Fibroblast of skin of abdomen (primary cell): ENCODE measurements at places on chromosomes 5 and 9.

DNA sequence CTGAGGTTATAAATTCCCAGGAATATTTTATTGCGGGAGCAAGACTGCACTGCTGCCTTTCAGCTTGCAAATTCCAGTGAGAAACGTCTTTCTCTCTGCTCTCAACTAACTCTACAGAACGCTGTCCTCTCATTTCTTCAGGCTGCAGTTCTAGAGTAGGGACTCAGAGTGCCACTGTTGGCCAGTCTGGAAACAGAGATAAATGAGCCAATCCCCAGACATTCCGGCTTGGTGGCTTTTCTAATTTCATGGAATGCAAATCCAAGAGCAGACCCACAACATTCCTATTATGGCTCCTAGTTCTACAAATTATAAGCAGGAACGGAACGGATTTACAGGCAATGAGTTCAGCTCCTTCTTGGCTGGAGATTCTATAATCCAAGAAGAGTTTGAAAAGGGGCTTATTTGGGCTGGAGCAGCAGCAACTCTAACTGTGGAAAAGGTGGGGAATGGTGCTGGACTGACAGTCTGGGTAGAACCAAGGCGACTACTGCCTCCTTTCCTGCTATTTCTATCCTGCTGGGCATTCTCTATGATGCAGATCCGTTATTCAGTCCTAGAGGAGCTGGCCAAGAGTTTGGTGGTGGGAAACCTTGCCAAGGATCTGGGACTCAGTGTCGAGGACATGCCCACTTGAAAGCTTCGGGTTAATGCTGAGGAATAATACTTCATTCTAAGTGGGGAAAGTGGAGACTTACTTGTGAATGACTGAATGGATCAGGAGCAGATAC is 9.3 kb downstream of the PCDHGA12 start:
- DNase-seq = peak; percentile 47

GRCh38 chr5:78288246-78288645 is 6.3 kb downstream of the AP3B1 start:
- no peak for DNase-seq

- no peak for DNase-seq
Measured at GRCh38 chr9:23644326-23644725, 181.7 kb downstream of the ELAVL2 start.

GRCh38 chr9:131306397-131307004 is 17.0 kb downstream of the PLPP7 start:
- DNase-seq = peak; percentile 33

GRCh38 chr5:95957561-95958203 is 4.0 kb downstream of the ELL2 start:
- no peak for DNase-seq

DNA sequence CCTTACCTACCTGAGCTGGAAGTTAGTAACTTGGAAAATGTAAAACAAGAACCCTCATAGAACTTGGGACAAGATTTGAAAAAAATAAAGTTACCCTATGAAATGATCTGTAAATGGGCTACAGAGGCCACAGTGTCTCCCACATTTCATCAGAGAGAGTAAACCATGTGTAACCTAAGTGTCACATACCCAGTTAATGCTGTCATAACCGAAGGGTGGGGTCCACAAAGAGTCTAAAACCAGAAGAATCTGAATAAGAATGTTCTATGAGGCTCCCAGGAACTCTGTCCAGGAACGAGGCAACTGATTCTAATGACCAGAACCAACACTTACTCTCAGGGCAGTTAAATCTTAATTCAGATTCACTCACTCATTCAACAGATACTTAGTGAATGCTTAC is 1.0 kb upstream of the FAM13B start:
- DNase-seq = peak; percentile 75

DNA sequence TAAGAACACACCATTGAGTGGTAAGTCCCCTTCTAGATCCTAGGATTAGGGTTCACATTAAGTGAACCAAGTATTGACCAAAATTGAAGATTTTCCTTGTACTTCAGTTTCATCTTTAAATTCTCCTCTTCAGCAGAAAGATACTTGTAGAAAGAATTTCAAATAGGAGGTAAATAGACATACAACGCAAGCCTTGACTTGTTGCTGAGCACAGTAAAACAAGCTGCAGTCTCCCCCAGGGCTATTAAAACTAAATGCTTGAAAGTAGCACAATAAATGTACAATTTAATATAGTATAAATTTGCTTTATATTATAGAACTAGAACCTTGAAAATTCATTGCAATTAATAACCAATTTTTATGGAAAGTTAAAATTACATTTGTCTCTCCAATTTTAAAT is 170.1 kb upstream of the TARS1 start:
- DNase-seq = no peak

- DNase-seq = no peak
Measured at GRCh38 chr9:74974558-74974957, 21.8 kb upstream of the C9orf40 start.

DNA sequence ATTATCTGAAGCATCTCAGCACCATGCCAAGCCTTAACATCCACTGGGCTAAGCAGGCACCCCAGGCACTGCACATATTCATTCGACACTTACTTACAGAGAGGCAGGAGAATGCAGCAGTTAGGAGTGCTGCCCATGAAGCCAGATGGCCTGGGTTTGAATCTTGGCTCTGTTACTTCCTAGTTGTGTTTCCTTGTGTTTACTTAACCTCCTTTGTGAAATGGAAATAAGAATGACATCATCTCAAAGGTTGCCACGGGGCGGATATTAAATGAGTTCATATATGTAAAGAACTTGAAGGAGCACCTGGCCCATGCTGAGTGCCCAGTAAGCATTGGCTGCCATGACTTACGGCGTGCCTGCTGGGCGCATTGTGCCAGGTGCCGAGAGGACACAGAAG is 565.2 kb downstream of the CDK5RAP2 start:
- no peak for DNase-seq

DNA sequence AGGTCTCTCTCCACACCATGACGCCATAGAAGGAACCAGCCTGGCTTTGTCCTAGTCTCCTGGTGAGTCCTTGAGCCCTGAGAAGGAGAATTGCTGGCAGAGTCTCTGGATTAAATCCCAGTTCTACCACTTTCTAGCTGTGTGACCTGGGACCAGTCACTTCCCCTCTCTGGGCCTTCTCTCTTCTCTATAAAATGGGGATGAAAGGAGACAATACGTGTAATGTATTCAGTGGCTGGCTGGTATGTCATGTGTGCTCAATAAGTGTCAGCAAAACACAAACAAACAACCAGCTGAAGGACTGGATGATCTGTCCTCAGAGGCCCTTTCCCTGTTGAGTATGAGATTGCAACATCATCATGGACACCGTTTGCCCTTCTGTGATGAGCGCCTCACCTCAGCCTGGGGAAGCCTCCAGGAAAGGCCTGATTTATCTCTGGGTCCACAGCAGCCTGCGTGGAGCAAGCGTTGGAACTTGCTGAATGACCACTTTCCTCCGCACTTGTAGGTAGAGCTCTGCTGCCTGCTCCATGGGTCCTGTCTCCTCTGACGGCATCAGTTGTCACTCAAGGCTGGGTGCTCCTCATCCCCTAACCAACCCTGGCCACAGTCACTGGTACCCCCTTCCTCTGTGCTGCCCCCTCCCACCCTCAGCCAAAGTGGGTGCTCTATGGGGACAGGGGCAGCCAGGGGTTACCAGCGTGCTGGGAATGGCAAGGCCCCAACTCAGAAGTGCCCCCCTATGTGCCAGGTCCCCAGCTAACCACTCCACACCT is 3.6 kb upstream of the NR5A1 start:
- DNase-seq = no peak

DNA sequence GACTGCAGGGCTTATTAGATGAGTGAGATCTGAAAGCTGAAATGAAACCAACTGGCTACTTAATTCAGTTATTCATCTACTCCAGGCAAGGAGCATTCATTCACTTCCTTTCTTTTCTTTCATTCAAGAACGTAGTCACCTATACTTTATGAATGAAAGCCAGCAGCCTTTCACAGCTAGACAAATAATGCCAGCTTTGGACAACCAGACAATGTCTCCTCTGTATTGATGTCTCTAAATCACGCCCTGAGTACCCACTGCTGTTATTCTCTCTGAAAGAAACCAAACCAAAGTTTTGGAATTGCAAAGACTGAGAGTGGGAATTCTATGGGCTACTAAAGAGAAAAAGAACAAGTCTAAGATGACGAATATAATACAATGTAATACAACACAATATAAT is 121.2 kb upstream of the PTPN3 start:
- no peak for DNase-seq

DNA sequence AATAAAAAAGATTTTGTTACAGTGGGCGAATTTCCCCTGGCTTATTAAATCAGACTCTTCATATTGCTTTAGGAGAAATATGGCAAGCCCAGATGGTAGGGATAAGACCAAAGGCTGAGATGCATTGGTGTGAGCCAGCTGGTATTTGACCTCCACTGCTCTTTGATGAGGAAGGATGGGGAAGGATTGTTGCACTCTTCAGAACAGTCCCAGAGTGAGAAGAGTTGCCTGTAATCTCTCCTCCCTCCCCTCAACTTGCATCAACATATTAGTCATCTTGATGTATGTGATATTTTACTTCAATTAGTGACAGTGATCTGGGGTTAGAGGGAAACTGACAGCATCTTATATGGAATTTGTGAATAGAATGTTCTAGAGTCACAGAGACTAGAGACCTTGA is 136.6 kb downstream of the ADAMTS12 start:
- DNase-seq = peak; percentile 43

DNA sequence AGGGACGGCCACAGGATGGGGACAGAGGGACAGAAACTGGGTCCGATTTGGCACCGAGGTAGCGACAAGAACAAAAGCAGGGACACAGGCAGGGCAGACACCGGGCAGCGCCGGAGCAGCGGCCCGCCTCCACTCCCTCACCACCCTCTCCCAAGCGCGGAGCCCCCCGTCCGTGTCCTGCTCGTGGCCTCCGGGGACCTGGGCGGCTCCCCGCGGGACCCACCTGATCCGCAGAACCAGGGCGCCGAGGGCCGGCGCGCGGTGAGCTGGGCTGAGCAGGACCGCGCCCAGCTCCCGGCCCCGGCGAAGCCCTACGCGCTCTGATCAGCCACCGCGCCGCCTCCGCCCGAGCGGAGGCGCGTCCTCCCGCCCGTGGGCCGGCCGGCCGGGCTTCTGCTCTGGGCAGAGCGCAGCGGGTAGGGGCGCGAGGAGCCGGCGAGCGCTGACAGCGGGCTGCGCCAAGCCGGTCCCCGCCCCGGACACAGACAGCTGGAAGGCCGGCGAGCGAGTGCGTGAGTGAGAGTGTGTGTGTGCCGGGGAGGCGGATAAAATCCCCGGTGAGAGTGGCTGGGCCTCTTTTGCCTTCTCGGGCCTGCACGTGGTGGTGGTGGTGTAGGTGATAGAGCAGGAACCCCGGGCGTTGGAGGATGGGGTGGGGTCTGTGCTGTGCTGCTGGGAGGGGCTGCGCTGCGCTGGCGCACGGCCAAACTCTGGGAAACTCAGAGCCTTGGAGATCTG is at the start of gene GGTA1:
Gene GGTA1 (minus strand): TSS at position 418 of the 738 bp plus-strand sequence. CDS start 31,922 bp downstream, outside the sequence.
- peak; percentile 32 for DNase-seq

DNA sequence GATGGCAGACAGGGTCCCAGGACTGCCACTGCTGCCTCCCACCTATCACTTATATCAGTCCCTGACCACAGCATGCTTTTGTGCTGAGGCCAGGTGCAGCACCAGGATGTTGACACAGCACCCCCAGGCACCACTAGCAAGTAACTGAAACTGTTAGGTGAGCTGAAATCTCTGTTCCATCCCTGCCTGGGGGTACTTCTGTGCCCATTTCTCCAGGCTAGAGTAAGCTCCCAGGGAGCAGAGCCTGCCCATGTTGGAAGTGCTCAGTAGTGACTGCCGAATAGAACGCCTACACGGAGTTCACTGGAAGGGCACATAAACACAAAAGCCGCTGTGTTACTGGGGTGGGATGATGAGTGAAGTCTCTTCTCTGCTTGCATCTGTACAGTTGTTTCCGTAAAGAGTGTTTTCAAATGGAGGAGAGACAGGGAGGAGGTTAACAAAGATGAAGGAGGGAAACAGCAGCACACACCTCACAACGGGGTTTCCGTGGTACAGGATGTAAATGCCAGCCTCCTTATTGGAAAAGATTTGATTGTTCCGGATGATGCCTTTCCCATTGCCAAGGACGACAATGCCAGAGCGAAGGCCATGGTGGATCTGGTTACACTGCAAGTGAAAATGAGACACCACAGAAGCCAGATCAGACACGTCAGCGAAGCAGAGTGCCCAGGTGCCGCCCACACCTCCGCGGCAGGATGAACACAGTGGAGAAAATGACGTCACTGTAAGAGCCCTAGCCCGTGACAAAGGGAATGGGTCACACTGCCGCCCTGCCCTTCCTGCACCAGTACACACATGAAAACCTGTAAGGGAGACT is 43.1 kb downstream of the POLR1E start:
- no peak for DNase-seq

GRCh38 chr5:42514754-42515153 is 91.5 kb downstream of the GHR start:
- no peak for DNase-seq

- DNase-seq = no peak
Measured at GRCh38 chr9:133304158-133304470, 29.1 kb upstream of the ABO start.

- DNase-seq = no peak
Measured at GRCh38 chr5:56147659-56148230, 85.4 kb downstream of the ANKRD55 start.

DNA sequence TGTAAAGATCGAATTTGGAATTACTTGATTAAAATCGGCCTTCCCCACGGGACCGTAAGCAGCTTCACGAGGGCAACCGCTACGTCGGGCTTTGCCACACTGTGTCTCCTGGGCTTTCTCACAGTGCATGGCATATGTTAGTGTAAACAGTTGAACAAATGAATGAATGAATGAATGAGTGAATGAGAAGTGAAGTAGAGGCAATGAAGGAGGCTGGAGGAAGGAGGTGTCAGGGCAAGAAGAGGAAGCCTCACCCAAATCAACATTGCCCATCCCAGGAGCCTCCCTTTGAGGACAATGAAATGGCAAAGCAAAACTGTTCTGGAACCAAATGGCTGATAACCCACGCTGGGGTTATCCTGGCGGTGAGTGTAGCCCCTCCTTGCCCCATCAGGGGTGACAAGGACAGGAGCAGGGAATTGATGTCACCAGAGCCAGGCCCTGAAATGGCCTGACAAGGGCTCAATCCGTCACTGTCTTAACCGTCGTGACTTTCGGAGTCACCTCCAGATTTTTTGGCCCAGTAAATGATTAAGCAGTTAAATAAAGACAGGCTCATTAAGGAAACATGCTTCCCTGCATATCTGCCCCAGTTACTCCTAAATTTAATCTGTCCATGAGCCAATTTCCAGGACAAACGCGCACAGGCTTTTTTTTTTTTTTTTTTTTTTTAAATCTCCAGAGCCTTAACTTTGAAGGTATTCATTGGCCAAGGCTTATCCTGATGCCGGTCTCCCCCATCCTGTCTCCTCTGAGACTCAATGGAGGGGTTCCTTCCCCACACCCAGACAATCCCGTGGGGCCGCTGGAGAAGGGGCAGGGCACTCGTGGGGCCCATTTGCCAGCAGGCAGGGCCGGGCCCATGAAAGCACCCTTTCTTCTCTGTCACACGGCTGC is 88.4 kb upstream of the BOD1 start:
- no peak for DNase-seq

- no peak for DNase-seq
Measured at GRCh38 chr5:5154733-5155132, 14.6 kb downstream of the ADAMTS16 start.
